ENCODE measurements at places on chromosomes 7 and 10.

DNA sequence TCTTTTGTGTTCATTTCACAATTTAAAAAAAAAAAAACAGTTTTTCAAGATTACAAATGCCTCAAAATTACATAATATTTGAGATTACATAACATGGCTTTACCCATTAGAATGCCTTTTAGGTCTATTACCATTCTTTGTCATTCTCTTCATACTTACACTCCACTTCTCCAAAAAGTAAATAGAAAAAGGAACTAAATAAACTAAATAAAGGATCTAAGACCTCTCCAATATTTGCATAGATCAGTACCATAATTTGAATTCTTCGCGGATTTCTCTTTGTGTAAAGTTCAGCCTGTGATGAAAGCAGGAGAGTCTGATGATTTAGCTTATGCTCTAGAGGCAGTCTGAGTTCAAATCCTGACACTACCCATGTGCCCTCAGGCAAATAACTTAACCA, 56.4 kb upstream of the C1GALT1 start:
- DNase-seq, result no peak

GRCh38 chr7:129222064-129222463, 2.8 kb upstream of the AHCYL2 start:
- no peak for DNase-seq

GRCh38 chr7:140053812-140054539, 8.8 kb downstream of the PARP12 start:
- no peak for DNase-seq

- DNase-seq, result no peak
Observed at GRCh38 chr7:158263964-158264748, 323.5 kb downstream of the PTPRN2 start.

DNA sequence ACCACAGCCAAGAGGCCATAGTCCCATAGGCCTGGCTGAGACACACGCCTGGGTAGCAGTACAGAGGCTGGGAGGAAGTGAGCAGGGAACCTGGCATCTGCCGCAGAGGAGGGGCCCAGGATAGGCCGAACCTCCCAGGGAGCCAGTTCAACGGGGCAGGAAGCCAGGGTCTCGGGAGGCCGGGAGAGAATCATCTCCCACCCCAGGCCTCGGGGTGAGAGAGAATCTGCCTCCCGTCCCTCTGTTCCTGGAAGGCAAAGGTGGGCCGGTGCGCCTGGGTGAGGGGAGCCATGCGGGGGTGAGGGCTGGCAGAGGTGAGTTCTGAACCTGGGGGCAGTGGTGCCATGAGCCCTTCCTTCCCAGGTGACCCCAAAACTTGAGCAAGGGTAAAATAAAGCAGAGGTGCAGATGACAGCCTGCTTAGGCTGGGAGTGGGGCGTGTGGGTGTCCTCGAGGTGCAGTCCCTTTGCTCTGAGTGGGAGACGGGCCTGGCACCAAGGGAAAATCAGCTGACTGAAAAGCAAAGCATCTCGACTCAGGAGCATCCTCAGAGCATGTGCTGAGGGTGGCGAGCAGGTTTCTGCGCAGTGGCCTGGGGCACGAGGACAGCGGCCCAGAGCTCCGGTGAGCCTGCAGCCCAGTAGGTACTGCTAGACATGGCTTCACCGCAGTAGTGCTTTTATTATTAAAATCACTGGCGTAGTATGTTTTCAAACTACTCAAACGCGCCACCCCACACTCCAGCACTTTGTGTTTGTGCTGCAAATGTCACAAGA, 15.5 kb downstream of the AGAP3 start:
- DNase-seq, result no peak

GRCh38 chr7:86953653-86954336, 105.7 kb downstream of the ELAPOR2 start:
- DNase-seq, result no peak
